ENCODE measurements at places on chromosomes 7 and 10.

DNA sequence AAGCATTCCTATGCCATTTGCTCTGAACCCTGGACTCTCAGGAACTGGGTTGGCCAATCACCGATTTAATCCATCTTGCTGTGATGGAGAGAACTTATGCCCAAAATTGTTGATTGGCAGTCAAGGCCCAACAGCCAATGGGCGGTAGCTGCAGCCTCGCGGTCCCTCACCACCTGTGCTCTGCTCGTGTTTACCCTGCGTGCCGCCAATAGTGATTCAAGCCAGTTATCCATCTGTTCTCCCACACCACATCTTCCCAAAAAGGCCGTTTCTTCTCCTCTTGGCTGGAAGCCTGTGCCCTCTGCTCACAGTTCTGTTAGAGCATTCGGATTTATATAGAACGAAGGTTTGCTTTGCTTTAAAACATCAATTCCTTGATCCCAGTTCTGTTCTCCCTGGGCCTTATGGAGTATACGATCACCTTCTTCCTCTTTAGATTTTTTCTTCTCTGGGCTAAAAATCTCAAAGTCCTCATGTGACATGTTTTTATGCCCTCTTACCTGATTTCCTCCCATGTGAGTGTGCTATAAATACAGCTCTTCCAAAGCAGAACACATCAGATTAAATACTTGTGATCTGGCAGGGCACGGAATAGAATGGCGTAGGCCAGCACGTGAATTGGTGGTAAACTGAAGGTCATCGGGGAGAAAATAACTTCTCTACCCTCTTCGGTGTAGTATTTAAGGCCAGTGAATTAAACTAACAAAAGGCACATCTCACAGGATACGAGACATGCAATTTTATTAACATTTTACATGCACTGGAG lies 212.8 kb downstream of the NSUN6 start:
- DNase-seq, result no peak

DNA sequence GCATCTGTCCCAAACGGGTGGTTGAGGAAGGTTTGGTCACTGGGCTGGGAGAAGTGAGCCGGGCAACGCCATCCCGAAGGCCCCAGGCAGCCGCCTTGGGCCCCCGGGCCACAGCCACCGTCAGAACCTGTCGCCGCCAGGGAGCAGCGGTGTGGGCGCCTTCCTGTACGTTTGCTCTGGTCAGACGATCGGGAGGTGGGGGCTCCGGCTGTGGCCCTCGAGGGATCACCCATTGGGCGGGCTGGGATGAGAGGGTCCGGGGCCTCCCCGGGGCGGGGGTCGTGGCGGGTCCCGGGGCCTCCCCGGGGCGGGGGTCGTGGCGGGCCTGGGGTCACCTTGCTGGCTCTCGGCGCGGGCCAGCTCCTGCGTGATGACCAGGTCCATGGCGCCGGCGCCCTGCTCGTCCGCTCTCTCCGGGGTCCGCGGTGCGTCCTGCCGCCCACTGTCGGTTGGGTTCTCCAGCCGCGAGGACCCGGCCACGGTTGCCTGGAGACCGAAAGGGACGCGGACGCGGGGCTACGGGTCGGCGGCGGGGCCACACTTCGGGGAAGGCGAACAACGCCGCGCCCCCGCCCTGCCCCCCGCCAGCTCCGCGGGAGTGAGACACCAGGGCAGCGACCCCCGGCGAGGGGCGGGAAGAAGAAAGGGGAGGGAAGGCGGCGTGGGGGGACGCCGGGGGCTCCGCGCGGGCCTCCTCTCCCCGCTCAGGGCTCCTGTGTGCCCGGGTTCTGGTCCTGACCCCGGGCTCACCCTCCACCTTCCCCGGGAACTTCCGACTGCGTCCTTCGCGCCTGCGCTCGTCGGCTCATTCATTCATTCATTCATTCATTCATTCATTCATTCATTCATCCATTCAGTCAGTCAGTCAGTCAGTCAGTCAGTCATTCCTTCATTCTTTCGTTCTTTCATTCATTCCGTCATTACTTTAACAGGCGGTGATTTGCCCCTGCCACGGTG lies at the start of gene CFAP46:
CFAP46 (minus strand) TSS at position 470 of the 957 bp plus-strand sequence; CDS start at position 384, 86 bp downstream.
- no peak for DNase-seq

DNA sequence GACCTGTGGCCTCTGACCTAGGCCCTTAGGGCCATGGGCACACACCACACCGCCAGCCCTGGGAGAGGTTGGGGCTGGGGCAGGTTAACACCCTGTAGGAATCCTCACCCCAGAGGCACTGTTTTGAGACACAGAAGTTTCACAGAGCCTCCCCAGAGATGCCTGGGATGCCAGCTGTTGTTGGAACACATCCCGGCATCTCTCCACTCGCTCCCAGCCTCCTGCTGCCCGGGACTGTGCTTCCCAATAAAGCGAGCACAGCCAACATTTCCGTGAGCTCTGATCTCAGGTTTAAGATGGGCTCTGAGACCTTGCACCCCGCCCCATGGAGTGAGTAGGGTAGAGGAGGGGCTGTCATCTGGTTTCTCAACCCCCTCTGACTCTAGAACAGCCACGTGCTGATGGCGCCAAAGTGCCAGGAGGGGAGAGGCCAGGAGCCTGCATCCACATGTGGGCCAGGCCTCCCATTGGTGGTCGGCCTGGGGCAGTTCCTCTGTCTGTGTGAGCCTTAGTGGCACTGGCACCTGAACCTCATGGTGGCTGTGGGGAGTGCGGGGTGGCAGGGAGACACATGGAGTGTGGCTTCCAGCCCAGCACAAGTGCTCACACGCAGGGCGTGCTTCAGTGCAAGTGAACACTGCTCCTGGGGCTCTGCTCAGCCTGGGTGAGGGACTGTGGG lies 54.7 kb downstream of the RASGEF1A start:
- no peak for DNase-seq

- DNase-seq, result no peak
Observed at GRCh38 chr7:92973974-92974373, 137.6 kb upstream of the CDK6 start.

- DNase-seq, result no peak
Observed at GRCh38 chr7:137882261-137882668, 35.5 kb upstream of the DGKI start.

DNA sequence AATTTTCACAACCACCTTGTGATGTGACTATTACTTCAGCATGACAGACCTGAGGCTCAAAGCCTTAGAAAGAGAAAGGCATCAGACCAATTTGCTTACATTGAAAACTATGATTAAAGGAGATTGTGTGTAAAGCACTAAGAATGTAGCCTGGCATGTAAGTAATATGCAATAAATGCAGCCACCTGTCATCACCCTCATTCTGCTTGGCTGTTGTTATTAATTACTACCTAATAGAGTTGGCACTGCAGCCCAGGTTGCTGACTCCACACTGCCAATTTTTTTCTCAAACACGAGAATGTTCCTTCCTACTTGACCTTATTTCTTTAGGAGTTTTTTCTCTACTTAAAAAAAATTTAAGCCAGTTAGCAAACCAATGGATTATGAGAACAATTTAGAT lies 61.2 kb upstream of the NPVF start:
- no peak for DNase-seq

GRCh38 chr7:154744256-154744860 lies 258.6 kb downstream of the PAXIP1 start:
- no peak for DNase-seq

- no peak for DNase-seq
Observed at GRCh38 chr10:132507409-132507955, 30.1 kb upstream of the INPP5A start.

DNA sequence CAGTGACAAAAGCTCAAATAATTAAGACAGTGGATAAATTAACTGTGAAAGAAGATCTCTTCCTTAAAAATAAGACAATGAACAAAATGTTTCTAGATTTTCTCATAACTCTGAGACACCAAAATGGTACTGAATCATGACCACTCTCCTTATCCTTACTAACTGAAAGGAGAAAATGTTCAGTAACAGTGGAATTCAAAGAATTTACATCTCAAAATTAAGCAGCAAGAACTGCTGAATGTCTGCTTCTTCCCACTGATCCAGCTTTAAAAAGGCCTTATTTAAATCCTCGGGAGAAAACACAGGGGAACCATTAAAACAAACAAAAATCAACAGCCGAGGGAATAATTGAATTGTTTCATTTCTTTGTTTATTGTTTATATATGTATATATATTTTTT lies 27.3 kb upstream of the PLXDC2 start:
- DNase-seq, result no peak

DNA sequence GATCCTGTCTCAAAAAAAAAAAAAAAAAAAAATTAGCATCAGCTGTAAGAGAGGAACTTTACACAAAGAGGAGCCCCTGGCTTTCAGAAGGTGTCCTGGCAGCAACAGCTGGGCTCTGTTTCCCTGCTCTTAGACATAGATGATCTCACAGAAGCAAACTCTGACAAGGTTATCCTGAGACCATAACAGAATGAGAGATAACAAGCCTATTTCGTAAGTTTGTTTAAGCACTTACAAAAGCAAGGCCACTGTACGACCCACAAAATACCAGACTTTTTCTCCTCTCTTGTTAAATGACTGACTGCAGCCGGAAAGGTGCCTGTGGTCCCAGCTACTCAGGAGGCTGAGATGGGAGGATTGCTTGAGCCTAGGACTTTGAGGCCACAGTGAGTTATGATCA lies 33.3 kb upstream of the OTUD1 start:
- no peak for DNase-seq

DNA sequence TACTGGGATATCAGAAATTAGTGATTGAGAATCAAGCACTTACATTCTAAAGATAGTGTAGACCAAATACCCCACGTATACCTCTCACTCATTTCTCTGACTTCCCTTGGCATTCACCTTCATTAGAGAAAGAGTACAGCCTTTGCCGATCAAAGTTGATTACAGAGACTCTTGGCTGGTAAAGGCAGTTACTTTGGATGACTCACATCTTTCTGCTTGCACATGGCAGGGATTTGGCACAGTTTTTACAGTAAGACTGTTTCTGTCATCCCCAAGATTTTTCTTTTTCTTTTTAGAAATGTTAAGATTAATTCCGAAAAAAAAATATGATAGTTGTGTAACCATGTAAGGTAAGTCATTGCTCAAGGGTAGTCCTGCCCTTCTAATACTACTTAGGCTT lies 143.0 kb downstream of the TSPAN12 start:
- DNase-seq, result no peak

- DNase-seq, result no peak
Observed at GRCh38 chr7:98565103-98565502, 52.0 kb upstream of the NPTX2 start.

DNA sequence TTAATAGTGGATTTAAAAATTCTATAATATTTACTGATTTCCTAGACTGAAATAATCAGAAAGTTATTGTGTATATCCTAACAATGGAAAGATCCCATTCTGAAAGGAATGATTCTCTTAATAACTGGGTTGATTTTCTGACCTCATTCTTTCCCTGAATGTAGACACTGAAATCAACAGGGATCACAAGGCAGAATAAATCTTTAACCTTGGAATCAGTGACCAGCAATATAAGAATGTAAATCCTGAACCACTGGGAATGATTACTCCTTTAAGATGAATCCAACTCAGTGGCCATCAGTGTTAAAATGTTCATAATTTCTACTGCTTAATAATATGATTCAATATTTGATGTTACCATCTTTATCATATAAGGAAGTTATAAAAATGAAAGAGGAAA lies 47.6 kb downstream of the ANKRD26 start:
- no peak for DNase-seq

GRCh38 chr10:101938305-101939007 lies 94.9 kb upstream of the KCNIP2 start:
- no peak for DNase-seq

GRCh38 chr10:86522510-86522855 lies 891 bp upstream of the WAPL start:
- no peak for DNase-seq

- no peak for DNase-seq
Observed at GRCh38 chr7:129875745-129876411, 76.9 kb downstream of the UBE2H start.

DNA sequence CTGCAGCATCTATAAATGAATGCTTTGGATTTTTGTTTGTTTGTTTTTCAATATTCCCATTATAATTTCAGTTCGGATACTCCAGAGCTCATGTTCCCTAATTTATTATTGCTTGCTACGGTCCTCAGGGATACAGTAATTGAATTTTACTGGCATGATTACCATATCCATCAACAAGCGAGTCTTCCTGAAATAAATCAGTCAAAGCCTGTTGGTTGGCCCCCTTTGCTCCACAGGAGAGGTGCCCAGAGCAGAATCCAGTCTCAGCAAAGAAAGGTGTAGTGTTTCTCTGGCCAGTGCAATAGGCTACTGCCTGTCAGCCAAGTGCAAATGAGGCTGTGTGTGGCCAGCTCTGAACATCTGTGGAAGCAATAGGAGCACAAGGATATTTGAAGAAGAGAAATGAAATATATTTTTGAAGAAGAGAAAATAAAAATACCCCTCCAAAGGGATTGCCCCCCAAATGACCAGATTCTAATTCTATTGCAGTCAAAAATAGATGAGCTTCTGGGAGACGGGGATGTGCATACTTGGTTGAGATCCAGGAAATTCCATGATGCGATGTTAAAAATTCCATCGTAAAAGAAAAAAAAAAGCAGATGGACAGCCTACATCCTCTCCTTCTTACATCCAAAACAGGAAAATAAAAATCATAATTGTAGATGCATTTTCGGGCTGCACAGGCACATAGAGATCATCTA lies 18.1 kb downstream of the TRIL start:
- no peak for DNase-seq

DNA sequence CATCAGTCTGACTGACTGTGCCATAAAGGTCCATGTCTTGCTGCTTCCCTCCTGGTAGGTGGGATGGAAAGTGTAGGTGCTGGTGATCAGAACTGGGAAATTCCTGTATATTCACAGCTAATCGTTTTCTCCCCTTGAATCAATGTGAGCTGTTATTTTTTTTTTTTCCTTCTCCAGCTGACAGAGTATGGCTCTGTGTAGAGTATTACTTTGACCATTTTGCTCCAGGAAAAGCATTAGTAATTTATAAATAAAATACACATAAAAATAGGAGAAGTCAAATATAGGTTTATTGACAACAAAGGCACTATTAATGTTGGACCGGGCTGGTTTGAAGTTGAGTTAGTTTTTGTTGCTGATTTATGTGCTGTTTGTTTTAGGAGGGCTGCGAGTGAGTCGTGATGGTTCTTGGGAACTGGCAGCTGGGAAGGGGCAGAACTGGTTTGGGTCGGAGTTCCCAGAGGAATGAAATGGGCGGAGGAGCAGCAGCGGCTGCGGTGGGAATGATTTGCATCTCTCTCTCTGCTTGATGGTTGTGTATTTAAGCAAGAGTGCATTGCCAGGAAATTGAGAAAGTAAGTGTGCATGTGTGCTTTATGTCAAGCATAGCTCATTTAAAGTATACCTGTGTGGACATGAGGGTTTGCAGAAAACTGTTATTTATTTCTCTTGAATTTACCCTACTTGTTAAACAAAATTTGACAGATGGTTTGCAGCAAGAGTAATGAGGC lies 80.9 kb downstream of the LRMDA start:
- DNase-seq, result no peak
